ENCODE measurements at places on chromosomes 5 and 9.

GRCh38 chr5:33641744-33642505 lies 201.2 kb downstream of the TARS1 start:
- peak; percentile 69 for DNase-seq

- no peak for DNase-seq
Measured at GRCh38 chr5:100838048-100838473, 65.0 kb downstream of the ST8SIA4 start.

DNA sequence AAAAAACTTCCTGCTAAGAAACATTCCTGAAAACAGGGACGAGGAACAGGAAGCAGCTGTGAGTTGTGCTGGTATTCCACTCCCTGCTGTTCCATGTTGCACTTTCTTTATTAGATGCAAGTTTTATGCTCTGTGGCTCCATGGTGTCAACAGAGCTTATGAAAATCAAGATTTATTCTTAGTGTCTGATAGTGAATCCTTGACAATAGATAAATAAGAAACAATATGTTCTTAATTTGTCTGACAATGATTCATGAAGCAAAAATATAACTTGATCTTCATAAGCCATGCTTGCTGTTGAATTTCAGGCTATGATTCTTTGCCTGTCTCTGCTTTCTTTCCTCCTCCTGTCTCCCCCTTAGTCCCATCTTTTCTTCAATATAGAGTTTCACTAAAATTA lies 119.6 kb downstream of the DROSHA start:
- no peak for DNase-seq

DNA sequence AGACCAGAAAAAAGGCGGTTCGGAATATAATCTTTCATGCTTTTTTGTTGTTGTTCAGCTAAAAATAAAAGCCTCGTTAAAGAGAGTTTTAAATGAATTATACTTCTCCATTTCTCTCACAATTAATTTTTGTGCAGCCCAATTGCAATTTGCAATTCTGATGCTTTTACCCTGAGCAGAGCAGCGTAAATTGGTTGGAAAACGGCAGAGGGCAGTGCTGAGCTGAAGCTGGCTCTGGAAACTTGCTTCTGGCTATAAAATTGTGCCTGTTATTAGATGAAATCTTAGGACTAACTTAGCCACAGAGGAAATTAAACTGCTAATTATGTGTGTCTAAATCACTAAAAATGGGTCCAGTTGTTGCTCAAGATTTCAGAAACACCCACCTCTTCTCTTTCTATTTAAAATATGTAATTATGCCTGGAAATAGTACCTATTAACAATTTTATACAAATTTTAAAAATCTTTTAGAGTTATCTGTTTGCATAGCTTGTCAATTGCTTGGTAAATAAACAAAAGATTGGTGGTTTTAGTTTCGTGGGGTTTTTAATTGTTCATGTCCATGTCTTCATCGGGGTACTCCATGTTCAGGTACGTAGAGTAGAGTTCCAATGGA lies 441.8 kb upstream of the TLE4 start:
- peak; percentile 36 for DNase-seq

DNA sequence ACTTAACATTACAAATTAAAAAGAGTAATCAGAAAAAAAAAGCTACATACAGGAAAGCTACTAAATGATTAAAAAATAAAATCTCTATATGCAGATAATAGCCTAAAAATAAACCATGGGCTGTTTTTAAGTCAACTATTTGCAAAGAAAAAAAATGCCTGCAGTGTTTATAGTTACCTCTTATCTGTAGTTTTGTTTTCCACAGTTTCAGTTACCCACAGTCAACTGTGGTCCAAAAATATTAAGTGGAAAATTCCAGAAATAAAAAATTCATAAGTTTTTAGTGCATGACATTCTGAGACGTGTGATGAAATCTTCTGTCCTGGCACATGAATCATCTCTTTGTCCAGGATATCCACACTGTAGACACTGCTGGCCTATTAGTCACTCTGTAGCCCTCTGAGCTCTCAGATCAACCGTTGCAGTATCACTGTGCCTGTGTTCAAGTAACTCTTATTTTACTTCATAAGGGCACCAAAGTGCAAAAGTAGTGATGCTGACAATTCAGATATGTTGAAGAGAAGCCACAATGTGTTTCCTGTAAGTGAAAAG lies 59.2 kb downstream of the PRELID2 start:
- DNase-seq = peak; percentile 91

GRCh38 chr5:41414598-41414997 lies 95.8 kb downstream of the PLCXD3 start:
- DNase-seq = peak; percentile 77

DNA sequence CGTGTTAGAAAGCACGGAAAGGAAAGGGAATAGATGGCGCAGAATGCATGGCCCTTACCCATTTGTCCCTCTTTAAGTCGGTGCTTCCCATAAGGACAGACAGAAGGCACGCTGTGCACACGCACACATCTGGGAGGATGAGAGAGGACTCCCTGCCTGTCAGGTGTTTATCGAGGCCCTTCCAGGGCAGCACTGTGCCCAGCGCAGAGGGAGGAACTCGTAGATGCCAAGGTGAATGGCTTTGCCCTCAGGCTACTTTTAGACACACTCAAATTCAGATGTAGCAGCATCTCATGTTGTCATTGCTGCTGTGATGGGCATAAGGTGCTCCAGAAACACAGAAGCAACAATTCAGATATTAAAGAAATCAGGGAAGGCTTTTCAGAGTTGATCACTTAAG lies 70.2 kb upstream of the CTSL start:
- DNase-seq = no peak

DNA sequence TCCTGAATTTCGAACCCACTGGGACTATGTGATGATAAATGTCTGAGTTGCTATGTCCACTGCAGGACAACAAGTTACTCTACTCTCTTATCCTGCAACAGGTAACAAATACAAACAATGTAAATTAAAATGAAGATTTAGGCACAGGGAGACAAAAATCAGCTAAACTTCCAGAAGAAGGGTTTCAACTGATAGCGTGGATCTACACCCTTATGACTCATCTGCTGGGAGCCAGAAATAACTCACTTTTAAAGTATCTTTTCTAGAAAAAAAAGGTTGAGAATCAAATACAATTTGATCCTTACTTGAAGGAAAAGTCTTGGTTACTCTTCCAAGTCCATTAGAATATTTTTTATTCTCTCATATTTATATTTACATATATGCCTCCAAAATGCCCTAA lies 21.4 kb downstream of the PJA2 start:
- DNase-seq = no peak

DNA sequence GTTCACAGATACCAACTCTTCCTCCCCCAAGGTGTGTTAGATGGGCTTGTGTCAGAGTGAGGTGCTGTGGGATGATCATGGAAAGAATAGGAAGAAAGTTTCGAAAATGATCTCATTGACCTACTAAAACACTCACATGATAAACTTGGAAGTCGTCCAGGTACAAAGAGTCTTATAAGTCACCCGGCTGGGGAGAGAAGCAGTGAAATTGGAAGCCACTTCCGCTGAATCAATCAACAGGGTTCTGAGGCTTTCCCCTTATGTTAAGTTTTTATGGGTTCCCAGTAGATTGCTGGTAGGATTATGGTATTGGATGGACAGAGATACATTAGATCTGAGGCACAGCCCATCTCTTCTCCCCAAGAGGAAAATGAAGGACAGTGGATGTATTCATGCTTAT lies 218.8 kb upstream of the MSX2 start:
- peak; percentile 58 for DNase-seq

DNA sequence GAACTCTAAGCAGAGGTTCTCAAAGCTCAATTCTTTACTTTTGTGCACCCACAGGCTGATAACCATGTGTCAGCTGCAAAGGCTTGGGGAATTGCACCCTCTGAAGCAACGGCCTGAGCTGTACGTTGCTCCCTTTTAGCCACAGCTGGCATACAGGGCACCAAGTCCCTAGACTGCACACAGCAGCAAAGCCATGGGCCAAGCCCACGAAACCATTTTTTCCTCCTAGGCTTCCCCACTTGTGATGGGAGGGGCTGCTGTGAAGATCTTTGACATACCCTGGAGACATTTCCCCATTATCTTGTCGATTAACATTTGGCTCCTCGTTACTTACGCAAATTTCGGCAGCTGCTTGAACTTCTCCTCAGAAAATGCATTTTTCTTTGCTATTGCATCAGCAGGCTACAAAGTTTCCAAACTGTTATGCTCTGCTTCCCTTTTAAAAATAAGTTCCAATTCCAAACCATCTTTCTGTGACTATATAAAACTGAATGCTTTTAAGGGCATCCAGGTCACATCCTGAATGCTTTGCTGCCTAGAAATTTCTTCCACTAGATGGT lies 23.0 kb downstream of the KIAA0825 start:
- no peak for DNase-seq

GRCh38 chr9:137798901-137799629 lies 78.5 kb upstream of the CACNA1B start:
- no peak for DNase-seq

Data from stromal cell of bone marrow (primary cell).